Activated CD4-positive, alpha-beta memory T cell treated with anti-CD3 and anti-CD28 coated beads for 36 hours (primary cell): ENCODE measurements at places on chromosomes 3 and 15.

DNA sequence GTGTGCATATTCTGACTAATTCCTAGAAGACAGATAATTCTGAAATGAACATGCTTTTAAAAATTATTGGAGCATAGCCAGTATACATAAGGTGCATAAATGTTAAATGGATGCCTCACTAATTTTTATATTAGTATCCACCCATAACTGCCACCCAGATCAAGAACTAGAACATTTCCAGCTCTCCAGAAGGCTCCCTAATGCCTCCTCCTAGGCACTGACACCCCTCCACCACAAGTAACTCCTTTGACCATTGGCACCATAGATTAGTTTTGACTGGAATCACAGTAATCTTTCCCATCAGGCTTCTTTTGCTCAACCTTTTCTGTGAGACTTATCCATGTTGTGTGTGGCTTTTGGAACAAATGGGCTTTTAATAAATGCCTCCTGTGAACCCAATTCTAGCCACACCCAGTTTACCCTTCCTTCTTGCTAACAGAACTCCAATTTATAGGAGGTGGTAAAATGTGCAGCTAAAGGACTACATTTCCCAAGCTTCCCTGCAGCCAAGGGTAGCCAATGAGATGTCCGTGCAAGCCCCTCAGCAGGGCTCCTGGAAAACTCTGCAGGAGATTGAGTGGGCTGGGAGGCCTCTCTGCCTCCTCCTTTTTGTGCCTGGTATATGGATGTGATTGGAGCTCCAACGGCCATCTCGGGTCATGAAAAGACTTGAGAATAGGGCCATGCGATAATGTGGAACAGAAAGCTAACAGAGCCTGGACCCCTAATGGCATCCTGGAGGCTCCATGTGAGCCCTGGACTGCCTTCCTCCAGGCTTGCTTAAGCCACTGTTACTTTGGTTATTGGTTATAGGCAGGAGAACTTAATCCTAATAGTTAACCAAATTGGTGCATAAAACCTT lies 322.6 kb upstream of the TLE3 start:
- no peak for DNase-seq
- H3K27me3 ChIP-seq: peaks cover 5% of the 10 kb centered on the region
- H3K4me3 ChIP-seq: no peak overlapping the region
- no peaks in the 10 kb centered on the region for H3K36me3 ChIP-seq

GRCh38 chr3:67998281-67998680 lies 343.9 kb upstream of the SUCLG2 start:
- peaks cover 3% of the 10 kb centered on the region for H3K27me3 ChIP-seq
- no peak for DNase-seq
- no peak overlapping the region for H3K27ac ChIP-seq
- H3K36me3 ChIP-seq: peaks cover 4% of the 10 kb centered on the region

DNA sequence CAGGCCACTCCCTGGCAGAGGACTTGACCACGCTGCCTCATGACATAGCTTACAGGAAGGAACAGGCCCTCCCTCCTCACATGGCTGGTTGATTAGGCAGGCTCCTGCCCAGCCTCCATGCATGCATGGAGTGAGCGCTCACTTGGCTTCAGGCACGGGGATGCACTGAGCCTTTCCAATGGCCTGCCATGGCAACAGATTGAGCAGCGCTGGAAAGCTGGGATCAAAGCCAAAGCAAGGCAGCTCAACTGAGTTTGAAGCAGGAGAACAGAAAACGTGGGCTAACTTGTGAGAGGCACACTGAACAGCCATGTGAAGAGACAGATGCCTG lies 5.9 kb upstream of the GRAMD2A start:
- no peak for DNase-seq
- H3K36me3 ChIP-seq: peaks cover 92% of the 10 kb centered on the region
- H3K27me3 ChIP-seq: no peaks in the 10 kb centered on the region
- H3K4me1 ChIP-seq: peaks cover 44% of the 10 kb centered on the region
- H3K4me3 ChIP-seq: no peak overlapping the region

- H3K4me3 ChIP-seq: no peak overlapping the region
- H3K27me3 ChIP-seq: peaks cover 13% of the 10 kb centered on the region
- no peak for DNase-seq
- H3K27ac ChIP-seq: no peak overlapping the region
- H3K4me1 ChIP-seq: peaks cover 26% of the 10 kb centered on the region
Measured at GRCh38 chr3:197027151-197027895, 2.3 kb downstream of the MELTF start.
